ENCODE measurements at places on chromosomes 7 and 10. TPM values are rescaled to one million over a fixed set of nuclear protein-coding genes. Genes with fewer than 3 reads are reported as not detected.
A peak's percentile ranks its signal among the peaks of the same experiment; 100 is the strongest.

OPALIN gene
- polyA plus RNA-seq: not detected

PTN gene
- polyA plus RNA-seq: 107 TPM

GOLGA7B gene
- 0.65 TPM for polyA plus RNA-seq

GSTO2 gene
- polyA plus RNA-seq: not detected

HTR5A gene
- not detected for polyA plus RNA-seq

ZFAND4 gene
- 11.1 TPM for polyA plus RNA-seq

TFEC gene
- polyA plus RNA-seq: 0.64 TPM

OR2A12 gene
- polyA plus RNA-seq: not detected

ZNF488 gene
- 4.1 TPM for polyA plus RNA-seq

FRA10AC1 gene
- polyA plus RNA-seq: 33.9 TPM

SSC4D gene
- polyA plus RNA-seq: 1.0 TPM

FAM13C gene
- 40.2 TPM for polyA plus RNA-seq

RUFY2 gene
- 30.9 TPM for polyA plus RNA-seq

CCL24 gene
- not detected for polyA plus RNA-seq

ACTL6B gene
- polyA plus RNA-seq: not detected

GNAI1 gene
- polyA plus RNA-seq: 47.1 TPM

GJD4 gene
- 3.2 TPM for polyA plus RNA-seq

- no peak for DNase-seq
Measured at GRCh38 chr7:106281585-106282318, 3.0 kb downstream of the NAMPT start.

GRCh38 chr7:158811894-158812293 lies 17.4 kb downstream of the ESYT2 start:
- DNase-seq: no peak

GRCh38 chr7:149598721-149599308 lies 101.2 kb upstream of the ZNF746 start:
- DNase-seq: no peak

DNA sequence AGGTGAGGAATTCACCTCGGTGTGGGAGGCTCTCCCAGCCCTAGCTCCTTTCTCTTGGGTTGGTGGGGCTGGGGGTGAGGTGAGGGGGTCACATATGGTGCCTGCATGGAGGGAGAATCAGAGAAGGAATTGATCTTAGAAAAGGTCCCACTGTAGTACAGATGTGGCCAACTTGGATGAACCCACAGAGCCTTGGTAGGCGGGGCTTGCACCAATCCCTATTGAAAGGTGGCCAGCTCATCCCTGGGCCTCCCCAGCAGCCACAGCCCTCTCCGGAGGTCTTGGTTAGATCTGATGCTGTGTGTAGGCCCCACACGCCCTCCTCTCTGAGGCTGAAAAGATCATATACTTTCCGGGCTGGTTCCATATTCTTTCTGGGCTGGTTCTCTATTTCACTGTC lies 19.0 kb downstream of the HKDC1 start:
- no peak for DNase-seq

- DNase-seq: no peak
Measured at GRCh38 chr7:116327752-116328151, 117.4 kb downstream of the TES start.

- DNase-seq: no peak
Measured at GRCh38 chr7:157241631-157242030, 95.2 kb upstream of the DNAJB6 start.

- DNase-seq: no peak
Measured at GRCh38 chr7:54145716-54146115, 396.5 kb upstream of the VSTM2A start.

GRCh38 chr10:12993595-12993994 lies 7.9 kb downstream of the CCDC3 start:
- peak; percentile 46 for DNase-seq

DNA sequence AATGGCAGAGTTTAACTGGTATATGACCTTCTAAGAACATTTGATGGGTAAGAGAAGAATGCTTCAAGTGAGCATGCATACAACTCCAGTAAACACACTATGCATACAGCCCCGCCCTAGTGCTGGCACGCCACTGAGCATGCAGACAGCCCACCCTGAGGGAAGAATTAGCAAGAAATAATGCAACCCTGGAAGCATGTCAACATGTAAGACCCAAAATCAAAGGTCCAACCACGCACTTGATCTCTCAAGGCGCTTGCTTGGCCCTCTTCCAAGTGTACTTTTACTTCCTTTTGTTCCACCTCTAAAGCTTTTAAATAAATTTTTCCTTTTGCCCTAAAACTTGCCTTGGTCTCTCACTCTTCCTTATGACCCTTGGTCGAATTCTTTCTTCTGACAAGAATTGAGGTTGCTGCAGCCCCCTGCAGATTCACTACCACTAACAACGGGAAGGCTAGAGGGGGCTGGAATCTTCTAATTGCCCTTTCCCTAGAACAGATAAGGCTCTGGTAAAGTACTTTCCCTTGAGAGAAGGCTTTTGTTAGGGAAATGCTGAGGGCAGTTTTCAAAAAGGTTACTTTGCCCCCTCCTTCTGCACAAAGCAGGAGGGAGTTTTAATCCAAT lies 3.4 kb downstream of the FAM24B start:
- no peak for DNase-seq

DNA sequence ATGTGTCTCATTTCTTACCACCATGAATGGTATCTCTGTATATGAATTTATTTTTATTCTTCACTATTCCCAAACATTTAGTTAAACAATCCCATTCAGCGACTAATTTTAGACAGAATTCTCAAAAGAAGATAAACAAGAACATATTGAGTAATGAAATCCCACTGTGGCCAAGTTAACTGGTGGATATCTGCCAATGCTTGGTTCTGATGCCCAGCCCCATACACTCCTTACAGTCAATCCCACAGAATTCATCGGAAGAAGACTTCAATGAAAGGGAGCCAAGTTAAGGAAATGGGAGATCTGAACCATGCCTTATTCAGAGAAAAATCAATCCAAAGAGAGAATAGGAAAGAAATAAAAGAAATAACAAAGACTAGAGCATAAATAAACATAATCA lies 518.0 kb downstream of the XPNPEP1 start:
- DNase-seq: no peak

- DNase-seq: no peak
Measured at GRCh38 chr10:72257051-72257892, 16.5 kb upstream of the DDIT4 start.

- DNase-seq: no peak
Measured at GRCh38 chr7:92797284-92797683, 39.1 kb downstream of the CDK6 start.

GRCh38 chr7:47940088-47941013 lies 7.9 kb downstream of the PKD1L1 start:
- no peak for DNase-seq

DNA sequence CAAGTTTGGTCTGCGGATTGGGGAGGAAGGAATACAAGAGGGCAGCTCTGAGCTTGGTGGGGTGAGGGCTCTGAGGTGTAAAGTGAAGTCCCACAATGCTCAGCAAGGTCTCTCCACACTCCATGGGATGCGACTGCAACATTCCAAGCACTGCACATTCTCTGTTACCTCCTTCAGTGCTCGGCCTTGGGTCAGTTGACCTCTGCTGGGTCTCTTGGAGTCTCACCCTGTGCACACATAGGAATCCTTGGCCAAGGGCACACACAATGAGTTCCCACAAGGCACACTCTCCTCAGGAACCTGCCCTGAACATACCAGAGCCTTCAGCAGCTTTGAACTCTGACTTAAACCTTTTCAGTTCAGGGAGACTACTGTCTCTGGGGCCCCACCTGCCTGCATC lies 2.4 kb upstream of the WDFY4 start:
- no peak for DNase-seq

DNA sequence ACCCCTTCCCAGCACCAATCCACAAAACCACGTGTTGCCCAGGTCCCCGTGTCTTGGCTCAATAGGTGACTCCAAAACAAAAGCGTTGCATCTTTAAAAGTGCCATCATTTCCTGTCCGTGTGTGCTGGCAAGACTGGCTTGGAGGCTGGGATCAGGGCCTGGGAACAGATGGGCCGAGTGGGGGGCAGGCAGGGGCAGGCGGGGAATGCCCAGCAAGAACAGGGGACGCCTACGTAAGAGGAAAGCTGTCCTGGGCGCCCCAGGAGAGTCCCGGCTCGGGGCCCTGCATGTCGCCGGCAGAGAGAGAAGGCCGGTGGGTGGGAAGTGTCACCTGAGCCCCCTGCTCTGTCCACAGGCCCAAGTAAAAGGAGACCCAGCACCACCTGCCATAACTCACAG lies 86.5 kb downstream of the PAXIP1 start:
- no peak for DNase-seq

GRCh38 chr10:59234816-59235429 lies 58.5 kb downstream of the PHYHIPL start:
- DNase-seq: peak; percentile 40

DNA sequence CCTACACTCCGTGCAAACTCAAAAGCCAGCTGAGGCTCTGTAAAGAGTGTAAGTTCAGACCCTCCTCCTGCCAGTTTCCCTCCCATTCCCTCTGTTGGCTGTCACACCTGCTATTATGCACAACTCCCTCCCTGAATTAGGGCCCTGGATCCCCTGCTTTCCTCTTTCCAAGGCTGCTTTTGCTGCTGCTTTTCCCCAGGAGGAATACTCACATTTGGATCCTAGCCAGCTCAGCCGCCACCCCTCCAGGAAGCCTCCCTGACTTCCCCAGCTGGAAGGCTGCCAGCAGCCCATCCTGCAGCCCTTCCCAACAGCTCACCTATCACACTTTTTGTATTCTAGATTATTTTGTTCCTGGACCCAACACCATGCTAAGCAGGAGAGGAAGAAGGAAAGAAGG lies 40.9 kb upstream of the WDR11 start:
- no peak for DNase-seq

DNA sequence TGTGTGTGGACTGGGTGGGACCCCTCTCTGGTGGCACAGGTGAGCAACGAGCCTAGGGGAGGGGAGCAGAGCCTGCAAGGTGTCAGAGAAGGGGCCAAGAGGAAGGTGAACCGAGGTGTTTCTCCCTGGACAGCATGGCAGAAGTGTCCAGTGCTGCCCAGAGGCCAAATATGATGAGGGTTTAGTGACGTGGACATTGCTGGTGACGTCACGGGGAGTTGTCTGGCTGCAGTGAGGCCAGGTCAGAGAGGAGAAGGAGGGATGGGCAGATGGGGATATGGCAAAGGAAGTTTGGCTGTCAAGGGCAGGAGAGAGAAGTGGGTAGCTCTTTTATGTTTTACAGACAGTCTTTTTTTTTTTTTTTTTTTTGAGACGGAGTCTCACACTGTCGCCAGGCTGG lies 2.6 kb upstream of the ZNF853 start:
- DNase-seq: no peak

- no peak for DNase-seq
Measured at GRCh38 chr7:95104739-95105138, 197.3 kb downstream of the PPP1R9A start.

- DNase-seq: no peak
Measured at GRCh38 chr7:18221377-18222293, 194.0 kb upstream of the PRPS1L1 start.

DNA sequence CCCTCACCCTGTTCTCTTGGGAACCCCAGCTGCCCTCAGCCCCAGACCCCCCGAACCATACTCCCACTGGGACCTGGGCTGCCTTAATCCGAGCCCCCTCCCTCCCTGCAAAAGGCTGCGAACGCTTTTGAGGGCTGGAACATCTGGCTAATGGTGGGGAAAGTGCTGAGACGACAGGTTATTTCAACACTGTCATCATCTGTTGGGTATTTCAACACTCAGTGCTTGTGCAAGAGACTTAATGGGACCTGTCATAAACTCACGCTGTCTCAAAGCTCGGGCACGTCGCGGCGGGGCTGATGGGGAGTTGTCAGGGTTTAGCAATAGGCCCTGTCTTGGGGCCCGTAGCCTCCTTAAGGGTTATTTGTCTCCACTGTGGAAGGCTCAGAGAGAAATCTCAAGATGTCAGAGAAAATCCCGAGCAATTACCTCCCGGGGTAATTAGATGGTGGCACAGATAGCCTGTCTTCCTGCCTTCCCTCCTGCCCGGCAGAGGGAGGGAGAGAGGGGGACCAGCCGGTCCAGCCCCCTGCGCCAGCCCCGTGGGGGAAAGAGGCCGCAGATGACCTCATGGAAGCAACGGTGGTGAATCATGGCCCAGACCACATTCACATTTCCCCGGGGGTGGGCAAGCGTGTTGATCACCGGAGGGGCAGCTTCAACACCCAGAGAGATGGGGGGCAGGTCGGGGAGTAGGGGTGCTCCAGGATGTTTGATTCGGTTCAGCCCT lies 88.7 kb upstream of the MYL10 start:
- DNase-seq: no peak
